H1 (cell line): ENCODE measurements at places on chromosomes 2 and 18.

DNA sequence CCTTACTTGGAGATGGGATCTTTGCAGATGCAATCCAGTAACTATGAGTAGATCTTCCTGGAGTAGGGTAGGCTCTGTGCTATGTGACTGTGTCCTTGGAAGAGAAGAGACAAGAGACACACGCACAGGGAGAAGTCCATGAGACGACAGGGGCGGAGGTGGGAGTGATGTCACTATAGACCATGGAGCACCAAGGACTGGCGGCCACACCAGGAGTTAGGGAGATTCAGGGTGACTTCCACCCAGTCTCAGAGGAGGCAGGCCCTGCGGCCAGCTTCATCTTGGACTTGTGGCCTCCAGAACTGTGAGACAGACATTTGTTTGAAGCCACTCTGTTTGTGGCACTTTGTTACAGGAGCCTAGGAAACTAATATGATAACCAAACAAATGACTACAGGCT lies 177.8 kb downstream of the INHBB start:
- DNase-seq, result no peak

DNA sequence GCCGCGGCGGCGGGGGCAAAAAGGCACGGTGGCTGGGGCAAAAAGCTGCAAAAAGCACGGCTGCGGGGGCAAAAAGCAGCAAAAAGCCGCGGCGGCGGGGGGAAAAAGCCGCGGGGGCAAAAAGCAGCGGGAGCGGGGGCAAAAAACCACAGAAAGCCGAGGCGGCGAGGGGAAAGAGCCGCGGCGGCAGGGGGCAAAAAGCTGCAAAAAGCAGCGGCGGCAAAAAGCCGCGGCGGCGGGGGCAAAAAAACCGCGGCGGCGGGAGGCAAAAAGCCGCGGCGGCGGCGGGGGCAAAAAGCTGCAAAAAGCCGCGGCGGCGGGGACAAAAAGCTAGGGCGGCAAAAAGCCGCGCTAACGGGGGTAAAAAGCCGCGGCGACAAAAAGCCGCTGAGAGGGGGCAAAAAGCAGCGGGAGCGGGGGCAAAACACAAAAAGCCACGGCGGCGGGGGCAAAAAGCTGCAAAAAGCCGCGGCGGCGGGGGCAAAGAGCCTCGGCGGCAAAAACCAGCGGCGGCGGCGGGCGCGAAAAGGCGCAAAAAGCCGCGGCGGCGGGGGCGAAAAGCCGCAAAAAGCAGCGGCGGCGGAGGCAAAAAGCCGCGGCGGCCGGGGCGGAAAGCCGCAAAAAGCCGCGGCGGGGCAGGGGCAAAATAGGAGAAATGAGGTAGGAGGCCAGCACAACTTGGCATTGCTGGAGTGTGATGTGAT lies 123.4 kb downstream of the ANKRD30BL start:
- DNase-seq, result no peak

GRCh38 chr2:108616751-108617161 lies 82.5 kb downstream of the LIMS1 start:
- DNase-seq, result no peak

DNA sequence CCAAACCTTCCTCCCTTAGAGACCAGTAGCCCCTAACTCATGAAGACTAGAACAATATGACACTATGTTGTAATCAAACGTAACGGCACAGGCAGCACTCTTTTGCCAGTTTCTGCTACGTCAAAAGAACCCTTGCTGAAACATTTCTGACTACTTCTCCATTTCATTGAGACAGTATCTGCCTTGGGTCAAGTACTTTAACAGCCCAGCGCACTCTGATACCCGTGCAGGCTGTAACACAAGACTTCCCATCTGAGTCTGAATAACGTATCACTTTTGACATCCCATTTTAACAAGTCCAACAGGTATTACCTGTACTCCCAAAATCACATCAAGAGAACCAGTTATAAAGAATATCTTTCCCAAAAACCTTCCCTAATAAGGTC lies 38.4 kb downstream of the TBC1D8 start:
- no peak for DNase-seq

- no peak for DNase-seq
These were observed 362.4 kb upstream of the MEX3C start for GRCh38 chr18:51559902-51560287.

DNA sequence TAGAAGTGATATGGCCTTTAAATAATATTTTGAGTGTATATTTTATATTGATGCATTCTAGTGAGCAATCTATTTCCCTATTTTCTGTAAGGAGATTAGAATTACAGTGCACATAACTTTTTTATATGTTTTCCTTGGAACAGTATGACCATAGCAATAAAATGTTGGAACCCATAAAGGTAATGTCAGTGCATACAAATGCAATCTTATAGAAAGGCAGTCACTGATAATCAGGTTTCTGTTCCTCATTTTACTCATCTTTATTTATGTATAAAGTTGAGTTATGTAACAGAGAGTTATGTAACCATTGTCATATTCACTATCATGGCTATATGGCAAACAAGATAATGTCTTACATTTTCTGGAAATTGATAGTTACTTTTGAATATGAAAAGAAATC lies 179.9 kb upstream of the NETO1 start:
- no peak for DNase-seq

GRCh38 chr18:74314759-74315463 lies 728 bp upstream of the C18orf63 start:
- no peak for DNase-seq
